T-helper 17 cell (primary cell): ENCODE measurements at places on chromosomes 7 and 10. TPM values are rescaled to one million over a fixed set of nuclear protein-coding genes. Genes with fewer than 3 reads are reported as not detected.

- no peaks in the 10 kb centered on the region for H3K36me3 ChIP-seq
- no peak overlapping the region for H3K27ac ChIP-seq
- DNase-seq: no peak
- no peak overlapping the region for H3K4me3 ChIP-seq
Observed at GRCh38 chr10:91103384-91104192, 116.9 kb upstream of the PCGF5 start.

GRCh38 chr10:78191301-78191700 is 157.6 kb downstream of the RPS24 start:
- DNase-seq: no peak
- H3K4me3 ChIP-seq: no peak overlapping the region
- H3K27ac ChIP-seq: no peak overlapping the region
- H3K4me1 ChIP-seq: peaks cover 4% of the 10 kb centered on the region
- H3K27me3 ChIP-seq: peaks cover 5% of the 10 kb centered on the region
- H3K36me3 ChIP-seq: no peaks in the 10 kb centered on the region

Gene NACAD
- 0.15 TPM for total RNA-seq

DNA sequence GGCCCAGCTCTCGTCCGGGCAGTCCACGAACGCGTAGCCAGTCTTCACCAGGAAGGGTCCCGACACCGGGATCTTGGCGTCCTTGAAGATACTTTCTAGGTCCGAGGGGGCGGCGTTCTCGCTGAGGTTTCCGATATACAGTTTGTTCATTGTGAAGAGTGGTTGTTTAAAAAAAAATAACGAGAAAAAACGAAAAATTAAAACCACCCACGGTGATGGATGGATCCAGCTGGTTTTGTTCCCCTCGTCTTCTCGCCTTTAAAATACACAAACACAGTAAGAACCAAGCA is 385 bp downstream of the IGF2BP3 start:
- no peak for DNase-seq
- H3K27ac ChIP-seq: peak overlapping the region; percentile 62
- peaks cover 74% of the 10 kb centered on the region for H3K27me3 ChIP-seq
- peaks cover 2% of the 10 kb centered on the region for H3K36me3 ChIP-seq
- peak overlapping the region; percentile 89 for H3K4me3 ChIP-seq

Gene SLC16A12
- total RNA-seq: not detected

Gene SERPINE1
- total RNA-seq: 2.5 TPM

Gene AGAP4
- 21.5 TPM for total RNA-seq

Gene NEUROG3
- total RNA-seq: not detected

Gene SYNPO2L
- 0.08 TPM for total RNA-seq
